ENCODE measurements at places on chromosomes 7 and 10. TPM values are rescaled to one million over a fixed set of nuclear protein-coding genes. Genes with fewer than 3 reads are reported as not detected.

GRCh38 chr7:158582089-158582456, 5.5 kb downstream of the PTPRN2 start:
- DNase-seq: no peak

DNA sequence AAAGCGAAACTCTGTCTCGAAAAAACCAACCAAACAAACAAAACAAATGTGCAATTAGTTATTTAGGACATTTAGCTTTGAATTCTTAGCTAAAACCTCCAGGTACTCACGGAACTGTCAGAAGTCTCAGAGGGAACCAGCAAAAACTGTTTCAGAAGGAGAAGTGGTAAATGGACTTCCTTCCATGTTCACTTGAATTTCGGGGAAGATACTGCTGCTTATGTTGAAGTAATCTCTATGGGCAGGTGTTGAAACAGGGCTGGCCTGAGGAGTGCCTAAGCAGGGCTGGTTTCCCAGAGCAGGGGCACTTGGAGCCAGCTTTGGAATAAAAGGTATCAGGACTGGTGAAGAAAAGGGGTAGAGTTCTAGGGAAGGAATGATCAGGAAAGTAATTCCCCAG, 2.4 kb upstream of the EXOC6 start:
- no peak for DNase-seq

DNA sequence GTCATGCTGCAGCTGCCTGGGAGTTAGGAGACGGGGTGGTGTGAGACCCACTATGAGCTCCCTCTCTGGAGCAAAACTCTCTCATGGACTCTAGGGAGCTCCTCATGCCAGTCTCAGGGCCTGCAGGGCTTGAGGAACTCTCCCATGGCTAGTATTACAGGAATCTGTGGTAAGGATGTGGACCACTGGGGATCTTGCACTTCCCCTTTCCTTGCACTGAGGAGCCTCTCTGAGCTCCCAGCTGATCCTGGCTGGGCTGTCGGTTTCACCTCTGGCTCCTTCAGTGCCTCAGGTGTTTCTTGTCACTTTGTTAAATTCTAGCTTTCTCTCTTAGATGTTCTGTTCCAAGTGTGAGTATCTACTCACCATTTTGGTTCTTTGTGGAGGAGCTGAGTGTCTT, 71.6 kb upstream of the IMMP2L start:
- no peak for DNase-seq

- DNase-seq: no peak
Measured at GRCh38 chr7:155310425-155311114, 12.9 kb downstream of the INSIG1 start.

- DNase-seq: peak; percentile 98
Measured at GRCh38 chr7:2759736-2760097, 71.7 kb downstream of the AMZ1 start.

DNA sequence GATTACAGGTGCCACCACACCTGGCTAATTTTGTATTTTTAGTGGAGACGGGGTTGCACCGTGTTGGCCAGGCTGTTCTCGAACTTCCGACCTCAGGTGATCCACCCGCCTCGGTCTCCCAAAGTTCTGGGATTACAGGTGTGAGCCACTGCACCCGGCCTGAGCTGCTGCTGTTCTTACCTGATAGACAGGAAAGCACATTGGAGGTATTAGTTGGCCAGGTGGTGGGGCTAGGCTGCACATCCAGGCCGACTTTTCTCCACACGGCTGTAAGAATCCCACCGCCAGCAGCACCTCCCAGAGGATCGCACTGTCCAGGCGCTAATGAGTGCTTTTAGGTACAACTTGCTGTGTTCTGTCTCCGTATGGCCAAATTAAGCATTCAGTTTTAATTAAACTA, 112.6 kb downstream of the WDR37 start:
- DNase-seq: no peak

DNA sequence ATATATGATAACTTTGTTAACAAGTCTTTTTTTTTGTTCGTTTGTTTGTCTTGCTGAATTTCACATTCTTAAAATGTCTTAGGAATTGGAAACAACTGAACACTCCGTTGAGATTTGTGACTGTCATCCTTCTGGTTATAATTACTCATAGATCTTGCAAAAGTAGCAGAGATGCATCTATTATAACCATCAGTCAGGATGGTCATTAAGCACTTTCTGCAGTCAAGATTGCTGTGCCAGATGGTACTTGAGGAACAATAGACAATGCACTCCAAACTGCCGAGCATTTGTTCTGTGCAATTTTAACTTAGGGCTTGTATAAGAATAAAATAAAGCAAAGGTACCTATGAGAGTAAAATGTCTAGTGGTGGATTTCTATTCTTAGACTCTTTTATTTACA, 710.1 kb upstream of the KCND2 start:
- no peak for DNase-seq

GRCh38 chr10:114281461-114281860, 42.4 kb downstream of the VWA2 start:
- DNase-seq: no peak

GRCh38 chr10:100569687-100570481, 34.1 kb downstream of the HIF1AN start:
- DNase-seq: no peak

- peak; percentile 25 for DNase-seq
Measured at GRCh38 chr7:131225619-131226513, 101.8 kb upstream of the MKLN1 start.

- DNase-seq: no peak
Measured at GRCh38 chr7:92832534-92833023, 3.8 kb downstream of the CDK6 start.

GRCh38 chr10:131693766-131694165, 207.0 kb upstream of the PPP2R2D start:
- DNase-seq: no peak

GRCh38 chr7:2811476-2812113, 32.5 kb downstream of the GNA12 start:
- DNase-seq: no peak

- DNase-seq: no peak
Measured at GRCh38 chr7:102258073-102258748, 28.5 kb upstream of the SH2B2 start.

- no peak for DNase-seq
Measured at GRCh38 chr7:150823484-150824126, 23.0 kb downstream of the TMEM176A start.

DNA sequence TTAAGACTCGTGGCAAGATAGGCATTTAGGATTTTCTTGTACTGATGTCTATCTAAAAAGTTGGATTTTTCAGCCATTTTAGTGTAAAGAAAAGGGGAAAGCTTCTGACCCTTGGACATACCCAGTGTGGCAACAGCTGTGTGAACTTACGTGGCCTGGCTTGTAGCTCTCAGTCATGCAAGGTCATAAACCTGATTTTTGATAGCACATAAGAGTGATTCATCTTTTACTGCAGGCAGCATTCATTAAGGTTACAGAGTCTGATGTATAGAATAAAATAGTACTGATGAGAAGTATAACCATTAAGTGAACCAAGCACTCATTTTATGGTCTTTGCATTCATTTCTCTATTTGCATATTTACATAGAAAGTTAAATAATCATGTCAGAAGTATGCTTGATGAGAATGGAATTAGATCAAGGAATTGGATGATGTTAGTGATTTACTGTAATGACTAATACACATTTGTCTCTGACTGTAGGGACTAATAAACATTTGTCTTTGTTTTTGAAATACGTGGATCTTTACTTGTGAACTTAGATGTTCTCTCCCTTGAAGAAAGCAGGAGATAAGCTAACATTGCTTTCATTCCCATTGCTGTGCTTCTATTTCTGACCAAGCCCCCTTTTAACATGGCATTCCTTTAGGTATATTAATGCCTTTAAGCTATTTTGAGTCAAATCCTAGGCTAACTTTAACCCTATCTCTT, 88.2 kb downstream of the GSDME start:
- DNase-seq: peak; percentile 38

- DNase-seq: no peak
Measured at GRCh38 chr10:129854796-129855705, 109.0 kb downstream of the EBF3 start.

DNA sequence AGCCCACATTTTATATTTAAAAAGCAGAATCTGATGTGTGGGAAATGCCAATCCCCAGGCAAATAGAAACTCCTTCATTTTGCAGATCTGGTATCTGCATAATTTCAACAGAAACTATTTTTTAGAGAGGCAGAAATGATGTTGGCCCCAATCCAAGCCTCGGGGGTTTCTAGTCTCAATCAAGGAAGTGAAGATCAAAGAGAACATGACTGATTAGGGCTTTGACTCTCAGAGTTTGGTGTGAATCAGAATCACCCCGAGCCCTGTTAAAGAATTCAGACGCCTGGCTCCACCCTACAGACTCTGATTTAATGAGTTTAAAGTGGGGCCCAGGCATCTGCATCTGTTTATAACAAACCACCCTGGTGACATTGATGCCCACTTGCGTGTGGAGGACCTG, 36.7 kb upstream of the UBE2H start:
- no peak for DNase-seq

DNA sequence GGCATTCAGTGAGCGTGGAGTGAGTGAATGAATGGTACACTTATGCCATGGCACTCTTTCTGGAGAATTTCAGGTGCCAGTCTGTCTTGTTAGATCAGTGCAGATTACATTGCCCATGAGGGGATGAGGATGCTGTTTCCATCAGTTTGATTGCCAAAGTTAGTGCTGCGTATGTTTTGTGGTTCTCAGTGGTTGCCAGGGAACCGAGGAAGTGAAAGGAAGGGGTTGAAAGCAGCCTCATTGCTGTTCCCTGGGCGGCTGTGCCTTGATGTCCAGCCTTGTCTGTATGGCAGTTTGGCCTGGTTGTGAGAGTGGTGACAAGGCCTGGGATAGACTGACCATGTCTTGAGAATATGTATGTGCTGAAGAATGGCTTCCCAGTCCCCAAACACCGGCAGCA, 30.2 kb downstream of the WBP1L start:
- DNase-seq: no peak

- DNase-seq: peak; percentile 69
Measured at GRCh38 chr7:155590215-155591018, 44.1 kb upstream of the CNPY1 start.

- DNase-seq: no peak
Measured at GRCh38 chr7:82945480-82945879, 217.2 kb downstream of the PCLO start.

DNA sequence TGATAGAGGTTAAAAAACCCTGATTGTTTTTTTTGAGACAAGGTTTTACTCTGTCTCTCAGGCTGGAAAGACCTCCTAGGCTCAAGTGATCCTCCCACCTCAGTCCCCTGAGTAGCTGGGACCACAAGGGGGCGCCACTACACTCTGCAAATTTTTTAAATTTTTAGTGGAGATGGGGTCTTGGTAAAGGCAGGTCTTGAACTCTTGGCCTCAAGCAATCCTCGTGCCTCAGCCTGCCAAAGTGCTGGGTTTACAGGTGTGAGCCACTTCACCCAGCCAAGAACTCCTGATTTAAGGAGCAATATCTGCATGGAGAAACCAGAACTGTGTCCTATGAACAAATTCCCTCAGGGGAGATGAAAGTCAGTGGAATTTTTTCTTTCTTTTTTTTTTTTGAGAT, 7.3 kb upstream of the KLHDC10 start:
- peak; percentile 22 for DNase-seq

GRCh38 chr7:156989766-156990535, 20.5 kb downstream of the MNX1 start:
- no peak for DNase-seq

GRCh38 chr7:129877146-129877792, 75.5 kb downstream of the UBE2H start:
- no peak for DNase-seq

GRCh38 chr10:114917927-114918672, 19.9 kb upstream of the TRUB1 start:
- DNase-seq: no peak

DNA sequence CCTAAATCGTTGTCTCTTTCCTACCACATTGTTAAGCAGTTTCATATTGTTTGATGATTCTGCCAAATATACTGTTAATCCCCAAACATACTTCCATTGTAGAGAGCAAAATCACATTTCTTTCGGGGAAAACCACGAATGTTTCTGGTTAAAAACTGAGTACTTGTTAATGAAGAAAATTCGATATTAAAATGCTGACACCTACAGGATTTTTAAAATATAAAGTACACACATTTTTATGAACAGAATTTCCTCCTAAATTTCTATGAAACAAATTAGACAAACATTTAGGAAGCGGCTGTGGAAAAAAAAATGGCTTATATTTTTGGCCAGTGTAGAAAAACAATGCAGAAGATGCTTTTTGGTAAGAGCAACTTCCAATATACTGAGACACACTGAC, 68.8 kb downstream of the IDE start:
- DNase-seq: no peak

DNA sequence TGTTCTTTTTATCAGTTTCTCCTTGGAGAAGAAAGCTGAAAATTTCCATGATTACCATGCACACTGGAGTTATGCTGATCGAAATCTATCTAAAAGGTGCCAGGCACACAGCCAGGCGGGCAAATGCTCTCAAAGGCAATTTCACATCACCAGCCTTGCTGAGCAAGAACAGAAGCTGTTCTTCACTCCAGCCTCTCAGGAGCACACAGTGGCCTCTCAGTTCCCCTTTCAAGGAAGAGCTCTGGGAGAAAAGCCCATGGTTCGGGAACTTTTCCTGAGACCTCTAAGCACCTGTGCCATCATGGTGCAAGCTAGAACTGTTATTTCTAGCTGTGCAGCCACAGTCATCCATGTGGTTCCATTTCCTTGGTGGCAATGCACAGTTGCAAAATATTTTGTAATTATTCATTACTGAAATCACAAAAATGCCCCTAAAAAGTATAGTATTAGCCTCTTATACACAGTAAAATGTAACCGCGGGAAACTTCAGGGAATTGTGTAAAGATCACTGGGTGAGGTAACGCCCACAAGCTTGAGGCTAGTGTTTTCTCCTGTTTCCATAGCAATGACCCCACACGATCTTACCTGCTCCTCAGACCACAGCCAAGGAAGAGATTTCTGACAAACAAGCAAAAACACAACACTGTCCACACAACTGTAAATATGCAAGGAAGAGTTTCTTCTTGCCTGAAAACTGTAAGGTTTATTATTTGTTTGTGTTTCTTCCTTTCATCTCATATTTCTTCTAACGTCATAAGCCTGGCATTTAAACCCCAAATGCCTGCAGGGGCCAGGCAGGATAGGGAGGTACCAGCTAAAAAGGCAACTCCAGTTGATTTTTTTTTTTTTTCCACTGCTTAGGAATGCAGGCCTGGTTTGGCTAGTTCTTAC, 121.2 kb downstream of the FAM107B start:
- peak; percentile 67 for DNase-seq

AKR1C4 gene
- total RNA-seq: not detected

TRIM50 gene
- total RNA-seq: not detected

ZNF503 gene
- total RNA-seq: 4.6 TPM

DDX50 gene
- total RNA-seq: 36.7 TPM

PIK3AP1 gene
- 2.0 TPM for total RNA-seq

ASB10 gene
- 0.99 TPM for total RNA-seq

IDI2 gene
- total RNA-seq: not detected

VENTX gene
- not detected for total RNA-seq

RAB19 gene
- not detected for total RNA-seq

PNLIPRP3 gene
- 0.56 TPM for total RNA-seq

SLC13A1 gene
- total RNA-seq: not detected

ZMIZ2 gene
- total RNA-seq: 21.8 TPM

ATE1 gene
- 31.5 TPM for total RNA-seq

NRP1 gene
- 37.3 TPM for total RNA-seq

CPN1 gene
- total RNA-seq: not detected

VWDE gene
- total RNA-seq: not detected

TWIST1 gene
- total RNA-seq: 24.7 TPM

STEAP1B gene
- total RNA-seq: 0.99 TPM

TMEM229A gene
- total RNA-seq: not detected

TOMM7 gene
- total RNA-seq: 272 TPM
